Activated T-cell treated with anti-CD3 and anti-CD28 coated beads for 4 hours (primary cell): ENCODE measurements at places on chromosomes 6 and 20.

GRCh38 chr6:56891754-56892153 is 63.2 kb upstream of the BEND6 start:
- no peak for DNase-seq

- no peak for DNase-seq
Observed at GRCh38 chr20:14986026-14986655, 648.7 kb upstream of the FLRT3 start.

DNA sequence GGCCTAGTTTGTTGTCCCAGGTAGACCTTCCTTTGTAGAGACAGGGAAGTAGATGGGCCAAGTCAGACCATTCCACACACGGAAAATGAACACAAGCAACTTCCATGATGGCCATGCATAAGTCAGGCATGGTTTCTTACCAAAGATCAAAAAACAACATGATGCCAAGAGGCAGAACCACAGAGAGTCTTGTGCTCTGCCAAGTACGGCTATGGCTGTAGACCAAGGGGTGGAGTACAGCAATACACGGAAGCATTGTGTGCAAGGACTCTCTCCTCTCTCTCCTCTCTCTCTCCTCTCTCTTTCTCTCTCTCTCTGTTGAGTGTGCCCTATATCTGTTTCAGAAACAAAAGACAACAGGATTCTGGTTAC is 4.8 kb upstream of the DUSP22 start:
- no peak for DNase-seq

DNA sequence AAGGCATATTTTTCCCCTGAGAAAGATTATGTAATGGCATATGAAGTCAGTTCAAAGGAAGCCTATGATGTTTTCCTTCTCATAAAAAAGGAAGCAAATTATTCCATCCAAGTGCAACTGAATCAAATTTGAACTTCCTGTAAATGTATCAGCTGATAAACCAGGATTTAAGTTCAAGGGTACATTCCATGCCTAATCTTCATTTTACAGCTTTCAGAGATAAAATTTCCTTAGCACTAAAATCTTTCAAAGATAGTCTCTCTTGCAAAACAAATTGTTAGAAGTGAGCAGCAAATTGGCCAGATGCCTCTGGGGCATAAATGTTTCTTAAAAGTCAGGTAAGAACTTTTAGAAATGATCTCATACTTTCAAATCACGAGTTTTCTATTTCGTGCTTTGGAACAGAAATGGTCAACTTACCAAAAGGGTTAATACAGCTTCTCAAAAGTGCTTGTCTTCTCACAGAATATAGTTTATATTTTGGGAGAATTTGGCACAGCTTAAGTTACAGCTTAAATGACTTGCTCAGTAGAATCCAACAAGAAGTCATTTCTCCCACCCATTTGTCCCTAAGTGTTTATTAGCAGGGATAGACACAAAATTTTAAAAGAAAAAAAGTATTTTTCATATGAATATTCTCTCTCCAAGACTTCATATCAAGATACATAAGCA is 2.7 kb upstream of the TCF21 start:
- no peak for DNase-seq

- no peak for DNase-seq
Observed at GRCh38 chr6:147858421-147858820, 349.9 kb downstream of the SAMD5 start.

- DNase-seq: no peak
Observed at GRCh38 chr6:31645325-31645724, 7.1 kb downstream of the BAG6 start.

GRCh38 chr6:8539453-8539852 is 104.1 kb upstream of the SLC35B3 start:
- DNase-seq: no peak

- DNase-seq: no peak
Observed at GRCh38 chr20:50196896-50197295, 6.3 kb downstream of the CEBPB start.
